Vagina (tissue), 2 donors: ENCODE measurements at places on chromosomes 6 and 20.

GRCh38 chr6:159128978-159129377 lies 40.2 kb upstream of the FNDC1 start:
- H3K27ac ChIP-seq: no peak overlapping the region
- no peak overlapping the region for H3K4me3 ChIP-seq
- H3K4me1 ChIP-seq: no peaks in the 10 kb centered on the region
- no peaks in the 10 kb centered on the region for H3K27me3 ChIP-seq
- no peak for DNase-seq
- H3K36me3 ChIP-seq: no peaks in the 10 kb centered on the region

GRCh38 chr20:1893721-1894470 lies 1.3 kb upstream of the SIRPA start:
- no peaks in the 10 kb centered on the region for H3K36me3 ChIP-seq
- H3K27me3 ChIP-seq: no peaks in the 10 kb centered on the region
- H3K4me1 ChIP-seq: peaks cover 69% of the 10 kb centered on the region
- DNase-seq: no peak

- H3K4me1 ChIP-seq: no peaks in the 10 kb centered on the region
- no peak overlapping the region for H3K4me3 ChIP-seq
- DNase-seq: no peak
- no peak overlapping the region for H3K27ac ChIP-seq
- H3K27me3 ChIP-seq: no peaks in the 10 kb centered on the region
- H3K36me3 ChIP-seq: no peaks in the 10 kb centered on the region
Measured at GRCh38 chr20:46192376-46192944, 74.3 kb downstream of the CD40 start.

GRCh38 chr6:43609402-43609801 lies 19.7 kb downstream of the GTPBP2 start:
- no peaks in the 10 kb centered on the region for H3K27me3 ChIP-seq
- no peaks in the 10 kb centered on the region for H3K4me1 ChIP-seq
- no peak overlapping the region for H3K27ac ChIP-seq
- peaks cover 48% of the 10 kb centered on the region for H3K36me3 ChIP-seq
- no peak for DNase-seq

- H3K4me1 ChIP-seq: no peaks in the 10 kb centered on the region
- no peak for DNase-seq
- no peaks in the 10 kb centered on the region for H3K36me3 ChIP-seq
- H3K4me3 ChIP-seq: no peak overlapping the region
- no peak overlapping the region for H3K27ac ChIP-seq
- H3K27me3 ChIP-seq: no peaks in the 10 kb centered on the region
Measured at GRCh38 chr6:80733641-80734040, 627.2 kb downstream of the BCKDHB start.

- no peak for DNase-seq
- no peak overlapping the region for H3K4me3 ChIP-seq
- no peaks in the 10 kb centered on the region for H3K27me3 ChIP-seq
Measured at GRCh38 chr6:24931718-24932691, 3.8 kb downstream of the RIPOR2 start.

DNA sequence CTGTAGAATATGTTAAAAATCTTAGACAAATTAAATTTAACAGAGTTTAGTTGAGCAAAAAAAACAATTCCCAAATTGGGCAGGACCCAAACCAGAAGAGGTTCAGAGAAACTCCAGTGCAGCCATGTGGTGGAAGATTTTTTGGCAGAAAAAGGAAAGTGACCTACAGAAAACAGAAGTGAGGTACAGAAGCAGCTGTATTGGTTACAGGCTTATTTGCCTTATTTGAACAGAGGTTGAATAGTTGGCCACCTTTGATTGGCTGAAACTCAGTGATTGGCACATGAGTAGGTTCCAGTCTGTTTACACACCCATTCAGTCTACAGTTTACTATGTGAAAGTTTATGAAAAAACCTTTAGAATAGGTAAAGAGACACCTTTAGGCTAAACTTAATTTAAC lies 110.9 kb upstream of the LAMP5 start:
- no peaks in the 10 kb centered on the region for H3K4me1 ChIP-seq
- no peak overlapping the region for H3K4me3 ChIP-seq
- no peaks in the 10 kb centered on the region for H3K27me3 ChIP-seq
- no peak for DNase-seq
- no peak overlapping the region for H3K27ac ChIP-seq
- no peaks in the 10 kb centered on the region for H3K36me3 ChIP-seq

GRCh38 chr6:108920751-108921150 lies 72.5 kb downstream of the ARMC2 start:
- H3K27me3 ChIP-seq: no peaks in the 10 kb centered on the region
- DNase-seq: no peak
- H3K36me3 ChIP-seq: no peaks in the 10 kb centered on the region

GRCh38 chr6:5764401-5764955 lies 242.2 kb downstream of the NRN1 start:
- no peaks in the 10 kb centered on the region for H3K36me3 ChIP-seq
- no peak overlapping the region for H3K27ac ChIP-seq
- H3K4me1 ChIP-seq: no peaks in the 10 kb centered on the region
- no peak for DNase-seq
- H3K4me3 ChIP-seq: no peak overlapping the region

DNA sequence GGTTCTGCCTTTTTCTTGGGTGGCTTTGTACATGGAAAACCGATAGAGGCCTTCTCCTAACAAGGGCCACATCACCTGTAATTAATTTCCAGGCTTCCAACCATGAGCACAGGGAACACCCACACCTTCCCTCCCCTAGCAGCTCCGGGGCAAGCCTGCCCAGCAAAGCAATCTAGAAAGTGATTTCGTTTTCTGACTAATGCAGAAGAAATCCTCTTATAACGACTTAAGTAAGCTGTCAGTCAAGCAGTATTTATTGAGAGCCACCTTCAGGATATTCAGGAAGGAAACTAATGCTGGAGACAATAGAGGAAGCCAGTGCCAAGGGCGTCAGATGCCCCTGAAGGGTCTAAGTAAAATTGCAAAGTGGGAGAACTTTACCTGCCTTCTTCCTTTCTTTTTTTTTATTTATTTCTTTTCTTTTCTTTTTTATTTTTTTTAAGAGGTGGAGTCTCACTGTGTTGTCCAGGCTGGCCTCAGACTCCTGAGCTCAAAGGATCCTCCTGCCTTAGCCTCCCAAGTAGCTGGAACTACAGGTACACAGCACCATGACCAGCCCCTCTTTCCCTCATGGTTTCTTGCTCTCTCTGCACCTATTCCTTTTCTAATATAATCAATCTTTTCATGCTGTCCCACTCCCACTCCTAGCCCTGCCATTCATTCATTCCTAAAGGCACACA lies 67.5 kb upstream of the MBOAT1 start:
- no peaks in the 10 kb centered on the region for H3K36me3 ChIP-seq
- no peak for DNase-seq
- no peaks in the 10 kb centered on the region for H3K4me1 ChIP-seq
- no peak overlapping the region for H3K27ac ChIP-seq
- H3K27me3 ChIP-seq: no peaks in the 10 kb centered on the region

- no peak overlapping the region for H3K27ac ChIP-seq
- DNase-seq: no peak
- no peaks in the 10 kb centered on the region for H3K36me3 ChIP-seq
- H3K4me1 ChIP-seq: no peaks in the 10 kb centered on the region
Measured at GRCh38 chr6:28775405-28776129, 148.2 kb downstream of the TRIM27 start.

GRCh38 chr6:108127826-108128225 lies 38.0 kb upstream of the NR2E1 start:
- no peak for DNase-seq
- no peaks in the 10 kb centered on the region for H3K4me1 ChIP-seq
- H3K36me3 ChIP-seq: no peaks in the 10 kb centered on the region
- H3K27ac ChIP-seq: no peak overlapping the region

DNA sequence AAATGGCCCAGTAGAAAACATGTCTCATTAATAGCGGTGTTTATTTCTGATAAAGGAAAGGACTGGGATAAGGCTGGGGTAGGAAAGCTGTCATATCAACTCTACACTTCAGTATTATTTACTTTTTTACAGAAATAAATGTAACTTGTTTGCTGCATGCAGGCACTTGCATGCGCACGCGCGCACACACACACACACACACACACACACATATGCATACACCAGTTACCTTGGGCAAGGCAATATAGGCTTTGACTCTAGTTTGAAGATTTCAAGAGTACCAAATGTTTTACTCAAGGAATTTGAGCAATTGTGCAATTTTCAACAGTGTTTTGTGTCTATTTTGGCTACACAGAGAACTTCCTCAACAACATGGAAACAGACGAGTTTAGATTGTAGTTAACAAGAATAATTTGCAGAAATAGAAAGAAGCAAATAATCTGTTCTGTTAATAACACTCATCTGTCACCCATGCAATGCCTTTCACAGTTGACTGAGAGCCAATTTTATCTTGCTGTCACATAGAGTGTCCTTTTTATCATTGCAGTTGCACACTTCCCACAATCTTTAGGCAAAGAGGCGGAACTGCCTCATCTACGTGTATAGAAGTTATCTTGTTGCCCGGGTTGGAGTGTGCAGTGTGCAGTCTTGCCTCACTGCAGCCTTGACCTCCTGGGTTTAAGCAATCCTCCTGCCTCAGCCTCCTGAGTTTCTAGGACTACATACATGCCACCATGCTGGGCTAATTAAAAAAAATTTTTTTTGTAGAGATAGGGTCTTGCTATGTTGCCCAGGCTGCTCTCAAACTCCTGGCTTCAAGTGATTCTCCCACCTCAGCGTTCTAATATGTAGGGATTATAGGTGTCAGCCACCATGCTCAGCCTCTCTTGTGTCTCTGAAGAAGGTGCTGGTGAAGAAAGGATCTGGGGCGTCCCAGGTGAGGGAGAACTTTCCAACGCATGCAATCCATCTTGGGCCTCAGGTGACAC lies 74.8 kb upstream of the SHLD1 start:
- no peaks in the 10 kb centered on the region for H3K27me3 ChIP-seq
- H3K4me3 ChIP-seq: no peak overlapping the region
- no peaks in the 10 kb centered on the region for H3K4me1 ChIP-seq
- DNase-seq: no peak
